ENCODE measurements at places on chromosomes 3 and 15.

DNA sequence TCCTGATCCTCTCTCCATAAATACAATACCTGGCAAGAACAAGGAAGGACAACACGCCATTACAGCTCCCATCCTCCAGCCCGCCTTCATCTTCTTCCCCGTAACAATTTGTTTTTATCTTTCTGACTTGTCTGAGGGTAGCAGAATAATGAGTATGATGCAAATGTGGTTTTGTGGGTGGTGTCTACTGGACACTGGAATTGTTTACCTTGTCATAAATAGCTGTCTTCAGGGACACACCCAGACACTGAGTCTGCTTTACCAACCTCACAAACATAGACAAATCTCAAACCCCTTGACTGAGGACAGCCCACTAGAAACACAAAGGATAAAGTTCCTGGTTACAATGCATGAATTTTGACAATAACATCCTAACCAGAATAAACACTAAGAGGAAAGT lies 13.4 kb downstream of the WDR72 start:
- no peak for DNase-seq

DNA sequence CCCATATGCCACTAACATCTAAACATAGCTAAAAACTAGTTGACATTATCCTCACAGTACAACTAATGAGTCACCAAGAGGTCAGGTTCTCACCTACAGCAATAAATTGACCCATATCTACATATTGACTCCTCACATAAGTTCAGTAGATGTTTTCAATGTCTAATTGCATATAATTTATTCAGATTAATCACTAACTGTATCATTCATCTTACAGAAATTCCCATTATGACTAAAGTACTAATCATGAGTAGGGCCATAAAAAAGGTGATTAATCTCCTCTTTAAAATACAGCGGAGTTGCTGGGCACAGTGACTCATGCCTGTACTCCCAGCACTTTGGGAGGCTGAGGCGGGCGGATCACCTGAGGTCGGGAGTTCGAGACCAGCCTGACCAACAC lies 82.4 kb upstream of the ST3GAL6 start:
- no peak for DNase-seq

DNA sequence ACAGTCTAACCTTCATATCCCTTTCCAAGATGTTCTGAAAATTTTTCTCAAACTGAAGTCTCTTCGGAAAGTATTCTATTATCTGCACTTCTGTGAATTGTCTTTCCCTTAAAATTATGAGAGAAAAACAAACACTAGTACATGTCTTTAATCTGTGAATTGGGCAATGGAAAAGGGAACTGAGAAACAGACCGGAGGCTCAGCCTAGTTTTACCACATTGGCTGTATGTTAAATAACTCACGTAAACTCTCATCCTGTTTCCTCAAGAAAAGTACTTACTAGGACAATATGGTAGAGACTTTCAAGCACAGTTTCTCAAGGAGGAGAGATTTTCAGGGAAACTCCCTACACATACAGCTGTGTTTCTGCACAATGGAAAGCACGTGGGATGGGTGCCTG lies 982.2 kb upstream of the SEMA6D start:
- no peak for DNase-seq

GRCh38 chr3:23762214-23762613 lies 43.5 kb upstream of the UBE2E1 start:
- DNase-seq: no peak

- no peak for DNase-seq
These were observed 32.2 kb upstream of the PTPN23 start for GRCh38 chr3:47348411-47349154.

GRCh38 chr15:44093836-44094235 lies 101.2 kb downstream of the FRMD5 start:
- no peak for DNase-seq
